Activated CD4-positive, CD25-positive, alpha-beta regulatory T cell treated with anti-CD3 and anti-CD28 coated beads, Interleukin-2, amount 50 U/mL, for 72 hours (primary cell): ENCODE measurements at places on chromosomes 4 and X.

- DNase-seq = no peak
These were observed 280.2 kb downstream of the ADGRA3 start for GRCh38 chr4:22235698-22236097.

- DNase-seq = no peak
These were observed 107.6 kb downstream of the PDLIM5 start for GRCh38 chr4:94559351-94559806.

- DNase-seq = no peak
These were observed 87.5 kb downstream of the SPANXN3 start for GRCh38 chrX:143429811-143430210.

- DNase-seq = no peak
These were observed 21.4 kb downstream of the MAGEA1 start for GRCh38 chrX:153200462-153200861.

DNA sequence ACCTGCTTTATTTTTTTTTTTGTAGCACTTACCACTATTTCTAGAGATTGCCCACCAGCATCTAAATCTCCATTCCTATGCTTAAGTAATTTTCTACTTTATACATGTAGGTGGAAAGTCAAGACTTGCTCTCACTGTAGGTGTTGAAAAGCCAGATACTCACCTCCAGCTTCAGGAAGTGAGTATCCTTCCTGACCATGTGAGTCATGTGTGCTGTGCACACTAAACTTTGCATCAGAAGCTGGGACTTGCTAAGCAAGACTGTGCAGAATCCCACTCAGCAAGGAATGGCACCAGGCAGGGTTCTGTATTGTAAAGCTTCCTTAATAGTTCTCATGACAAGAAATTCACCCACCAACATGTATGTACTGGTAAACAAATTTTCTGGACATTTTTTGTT lies 151.8 kb downstream of the POU4F2 start:
- no peak for DNase-seq

DNA sequence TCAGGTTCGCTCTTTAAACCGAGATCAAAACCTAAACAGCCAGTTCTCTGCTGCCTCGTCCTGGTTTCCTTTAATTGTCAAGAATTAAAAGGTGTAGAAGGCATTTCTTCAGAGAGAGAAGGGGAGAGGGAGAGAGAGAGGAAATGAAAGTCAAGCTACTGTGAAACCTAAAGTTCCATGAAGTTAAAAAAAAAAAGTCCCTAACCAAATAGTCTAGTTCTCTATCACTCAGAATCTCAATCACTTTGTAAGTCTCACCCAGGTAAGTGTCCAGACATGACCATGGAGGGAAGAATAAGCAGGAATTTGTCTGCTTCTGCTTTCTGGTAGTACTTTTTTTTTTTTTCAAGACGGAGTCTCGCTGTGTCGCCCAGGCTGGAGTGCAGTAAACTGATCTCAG lies 18.8 kb upstream of the SMIM14 start:
- DNase-seq = no peak

DNA sequence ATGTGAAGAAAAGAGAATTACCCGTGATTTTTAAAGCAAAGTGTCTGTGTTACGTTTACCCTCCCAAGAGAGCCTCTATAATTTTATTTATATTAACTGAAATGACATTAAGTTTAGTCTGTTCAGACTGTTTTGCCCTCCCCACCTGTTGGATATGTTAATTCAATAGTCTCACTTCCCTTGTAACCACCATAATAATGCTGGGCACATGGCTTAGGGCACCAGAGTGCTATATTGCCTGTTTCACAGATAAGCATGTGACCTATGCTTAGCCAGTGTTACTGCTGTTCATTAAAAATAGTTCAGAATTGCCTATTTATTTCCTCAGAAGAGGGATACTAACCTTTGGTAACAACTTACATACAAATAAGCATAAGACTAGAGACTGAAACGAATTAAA lies 446.2 kb downstream of the FAT4 start:
- no peak for DNase-seq

- DNase-seq = no peak
These were observed 124.2 kb downstream of the ENOX2 start for GRCh38 chrX:130778773-130779172.

DNA sequence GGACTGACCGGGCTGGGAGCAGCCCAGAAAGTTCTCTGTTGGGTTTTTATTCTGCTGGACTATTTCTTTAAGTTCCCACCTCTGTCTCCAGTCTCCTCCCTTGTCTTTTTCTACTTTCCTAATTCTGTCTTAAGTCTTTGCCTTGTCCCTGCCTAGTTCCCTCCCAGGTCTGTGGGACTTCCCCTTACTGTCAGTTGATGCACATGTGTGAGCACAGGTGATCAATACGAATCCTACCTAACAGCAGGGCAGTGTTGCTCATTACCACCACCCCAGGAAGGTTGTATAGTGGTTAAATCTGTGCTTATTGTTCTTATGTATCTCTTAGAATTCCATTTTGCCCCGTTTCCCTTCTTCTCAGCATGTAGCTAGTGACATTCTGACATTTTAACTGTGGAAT lies 62.1 kb downstream of the GALNTL6 start:
- DNase-seq = no peak

- DNase-seq = no peak
These were observed 113.8 kb upstream of the RBPJ start for GRCh38 chr4:26206999-26207398.

- no peak for DNase-seq
These were observed 83.8 kb downstream of the GUCY2F start for GRCh38 chrX:109398061-109398460.

GRCh38 chr4:100799761-100800539 lies 282.1 kb upstream of the EMCN start:
- no peak for DNase-seq

DNA sequence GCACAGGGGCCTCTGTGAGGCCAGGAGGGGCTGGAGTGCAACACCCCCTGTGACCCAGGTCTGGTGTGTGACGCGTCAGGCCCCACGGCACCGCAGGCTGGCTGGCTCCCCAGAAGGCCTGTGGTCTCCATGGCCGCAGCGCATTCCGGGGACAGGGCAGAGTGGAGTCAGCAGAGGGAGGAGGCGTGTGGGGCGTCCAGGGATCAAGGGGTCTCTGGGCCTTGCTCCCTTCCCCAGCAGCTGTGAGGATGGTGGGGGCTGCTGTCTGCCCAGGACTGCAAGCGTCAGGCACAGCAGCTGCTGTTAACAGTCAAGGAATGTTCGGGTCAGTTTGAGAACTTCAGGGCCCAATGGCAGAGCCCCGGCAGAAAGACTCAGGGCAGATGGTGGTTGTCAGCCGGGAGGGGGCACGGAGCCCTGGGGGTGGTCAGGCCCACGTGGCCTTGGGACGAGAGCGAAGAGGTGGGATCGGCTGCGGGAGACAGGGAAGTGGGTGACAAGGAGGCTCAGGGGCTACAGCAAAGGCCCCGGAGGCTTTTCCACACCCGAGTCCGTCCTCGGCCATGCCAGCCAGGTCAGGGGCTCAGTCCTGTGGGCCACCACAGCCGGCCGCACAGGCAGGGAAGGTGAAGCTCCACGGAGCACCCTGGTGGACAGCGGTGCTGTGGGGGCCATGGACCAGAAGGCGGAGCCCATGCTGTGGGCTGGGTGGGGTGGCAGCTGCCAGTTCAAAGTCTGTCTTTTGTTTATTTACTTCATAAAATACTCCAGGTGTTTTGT lies 18.3 kb downstream of the PCGF3 start:
- DNase-seq = no peak

GRCh38 chrX:139141370-139141769 lies 389.2 kb upstream of the F9 start:
- no peak for DNase-seq

- DNase-seq = no peak
These were observed 55.6 kb downstream of the MAP7D2 start for GRCh38 chrX:20060961-20061748.

- DNase-seq = no peak
These were observed 602 bp upstream of the SCARB2 start for GRCh38 chr4:76214177-76214675.

- no peak for DNase-seq
These were observed 836 bp upstream of the PSAPL1 start for GRCh38 chr4:7435471-7436061.

DNA sequence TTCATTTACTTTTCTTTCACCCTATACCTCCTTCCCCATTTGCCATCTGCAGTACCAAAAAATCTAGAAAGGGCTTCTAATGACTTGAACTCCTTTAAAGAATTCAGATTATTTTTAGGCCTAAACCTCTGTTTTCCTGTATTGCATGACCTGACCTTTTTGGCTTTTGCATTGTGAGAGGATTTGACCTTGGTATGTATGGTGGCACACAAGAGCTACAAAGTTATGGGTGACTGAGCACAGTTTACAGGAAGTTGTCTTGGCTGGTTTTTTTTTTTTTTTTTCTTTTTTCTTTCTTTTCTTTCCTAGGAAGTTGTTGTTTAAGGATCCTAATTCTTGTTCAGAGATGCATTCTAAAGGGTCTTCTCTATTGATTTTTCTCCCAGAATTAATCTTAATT lies 32.0 kb upstream of the MTMR8 start:
- DNase-seq = no peak

DNA sequence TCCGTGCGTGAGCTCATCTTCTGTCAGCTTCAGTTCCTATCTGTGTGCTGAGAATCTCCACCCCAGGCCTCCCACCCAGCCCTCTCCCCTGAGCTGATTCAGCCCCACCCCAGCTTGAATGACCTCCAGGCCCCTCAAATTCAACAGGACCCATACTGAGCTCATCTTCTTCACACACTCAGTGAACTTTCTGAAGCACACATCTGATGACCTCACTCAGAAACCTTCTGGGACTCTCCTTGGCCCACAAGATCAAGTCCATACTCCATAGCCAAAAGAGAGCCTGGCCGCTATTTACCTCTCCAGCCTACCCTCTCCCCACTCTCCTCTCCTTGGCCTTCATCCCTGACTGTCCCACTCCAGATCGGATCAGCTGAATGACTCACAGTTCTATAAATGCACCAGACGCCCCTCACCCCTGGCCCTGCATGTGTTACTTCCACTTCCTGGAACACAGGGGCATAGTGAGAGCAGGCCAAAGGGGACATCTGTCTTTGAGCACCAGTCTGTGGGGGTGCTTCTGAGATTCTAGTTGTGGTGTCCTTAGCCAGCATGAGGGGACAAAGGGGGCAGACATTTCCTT lies 62.5 kb downstream of the PJA1 start:
- DNase-seq = no peak

- no peak for DNase-seq
These were observed 200.0 kb upstream of the NPY2R start for GRCh38 chr4:155008389-155008788.

DNA sequence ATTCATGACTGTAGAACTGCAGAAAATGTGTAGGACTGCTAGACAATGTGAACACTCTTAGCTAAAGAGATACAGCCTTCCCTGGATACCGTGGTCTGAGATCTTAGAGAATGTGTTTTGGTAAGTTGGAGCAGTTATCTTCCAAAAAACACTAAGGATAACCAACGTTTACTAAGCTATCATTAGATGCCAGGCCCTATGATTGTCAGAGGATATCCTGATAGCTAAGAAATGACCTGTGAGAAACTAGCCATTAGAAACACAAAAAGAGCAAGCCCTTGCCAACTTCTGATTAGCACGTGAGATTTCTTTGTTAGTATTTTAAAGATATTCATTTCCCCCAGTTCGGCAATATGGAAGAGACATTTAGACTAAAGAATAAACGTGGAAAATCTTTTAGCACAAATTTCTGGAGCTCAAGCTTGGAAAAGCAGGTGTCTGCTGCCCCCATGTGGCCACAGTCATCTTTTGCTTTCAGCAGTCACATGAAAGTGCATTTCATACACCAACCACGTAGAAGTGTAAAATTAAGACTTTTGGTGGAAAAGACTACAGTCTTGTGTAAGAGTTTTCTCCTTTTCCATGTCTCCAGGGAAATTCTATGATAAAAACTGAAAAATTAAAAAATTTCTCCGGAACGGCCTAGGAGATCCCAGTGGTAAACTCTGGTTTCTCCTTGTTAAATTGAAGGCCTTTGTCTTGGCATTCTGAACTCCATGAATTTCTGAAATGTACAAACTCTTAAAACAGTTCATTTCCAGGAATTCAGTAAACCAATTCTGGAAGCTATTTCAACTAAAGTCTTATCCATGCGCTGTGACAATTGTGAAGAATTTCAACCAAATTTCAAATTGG lies 136.4 kb downstream of the ZNF674 start:
- peak; percentile 74 for DNase-seq

DNA sequence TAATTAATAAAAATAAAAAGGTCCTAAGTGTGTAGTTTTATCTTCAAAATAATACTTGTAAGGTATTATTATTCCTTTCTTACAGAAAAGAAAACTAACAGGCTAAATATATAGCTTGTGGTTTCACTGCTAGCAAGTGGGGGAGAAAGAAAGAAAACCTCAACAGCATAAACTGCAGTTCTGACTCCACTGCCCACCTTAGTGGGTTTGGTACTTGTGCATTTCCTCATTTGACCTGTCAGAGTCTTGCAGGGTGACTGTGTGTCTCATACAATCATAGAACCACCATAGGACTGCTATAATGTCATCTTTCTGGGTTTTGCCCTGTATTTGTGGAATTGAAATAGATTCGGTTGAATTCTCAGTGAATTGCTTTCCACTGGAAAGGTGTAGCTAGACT lies 94.7 kb upstream of the PUDP start:
- no peak for DNase-seq

- no peak for DNase-seq
These were observed 48.5 kb upstream of the MYOZ2 start for GRCh38 chr4:119087121-119087520.

- no peak for DNase-seq
These were observed 10.2 kb upstream of the KIAA0232 start for GRCh38 chr4:6772223-6772928.

DNA sequence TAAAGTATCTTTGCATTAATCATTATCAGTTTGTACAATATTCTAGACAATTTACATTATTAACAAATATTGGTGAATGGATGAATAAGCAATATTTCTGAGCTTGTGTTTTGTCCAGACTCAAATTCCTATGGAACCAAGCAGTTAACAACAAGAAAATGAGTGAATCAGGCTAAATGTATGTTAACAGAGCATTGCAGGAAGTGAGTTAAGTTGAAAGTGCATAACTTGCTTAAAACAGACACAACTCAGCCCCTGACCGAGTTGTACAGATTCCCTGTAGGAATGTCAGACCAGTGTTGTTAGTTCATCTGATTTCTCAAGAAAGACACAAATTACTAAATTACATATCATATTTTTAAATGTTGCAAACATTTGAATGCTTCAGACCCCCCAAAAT lies 23.7 kb upstream of the CSN1S1 start:
- no peak for DNase-seq

GRCh38 chr4:106809076-106809475 lies 227.0 kb downstream of the DKK2 start:
- no peak for DNase-seq
